Naive thymus-derived CD4-positive, alpha-beta T cell (primary cell): ENCODE measurements at places on chromosomes 6 and 20. TPM values are rescaled to one million over a fixed set of nuclear protein-coding genes. Genes with fewer than 3 reads are reported as not detected.

Gene SLC17A4
- total RNA-seq = not detected

GRCh38 chr20:49166534-49167449 lies 21.3 kb downstream of the STAU1 start:
- no peak overlapping the region for H3K4me3 ChIP-seq
- no peaks in the 10 kb centered on the region for H3K27me3 ChIP-seq
- H3K36me3 ChIP-seq = no peaks in the 10 kb centered on the region
- no peak for DNase-seq

Gene TFAP2D
- not detected in 2 replicates for total RNA-seq

Gene LGSN
- total RNA-seq = not detected
